ENCODE measurements at places on chromosomes 3 and 15.

- DNase-seq: no peak
Observed at GRCh38 chr3:123635717-123636116, 50.9 kb upstream of the HACD2 start.

- no peak for DNase-seq
Observed at GRCh38 chr3:156599089-156599874, 44.4 kb upstream of the SSR3 start.

GRCh38 chr15:65411465-65412071 lies 11.2 kb downstream of the IGDCC4 start:
- no peak for DNase-seq

- no peak for DNase-seq
Observed at GRCh38 chr15:29070471-29071231, 184.9 kb downstream of the APBA2 start.

GRCh38 chr3:30628205-30628900 lies 22.0 kb downstream of the TGFBR2 start:
- DNase-seq: no peak

DNA sequence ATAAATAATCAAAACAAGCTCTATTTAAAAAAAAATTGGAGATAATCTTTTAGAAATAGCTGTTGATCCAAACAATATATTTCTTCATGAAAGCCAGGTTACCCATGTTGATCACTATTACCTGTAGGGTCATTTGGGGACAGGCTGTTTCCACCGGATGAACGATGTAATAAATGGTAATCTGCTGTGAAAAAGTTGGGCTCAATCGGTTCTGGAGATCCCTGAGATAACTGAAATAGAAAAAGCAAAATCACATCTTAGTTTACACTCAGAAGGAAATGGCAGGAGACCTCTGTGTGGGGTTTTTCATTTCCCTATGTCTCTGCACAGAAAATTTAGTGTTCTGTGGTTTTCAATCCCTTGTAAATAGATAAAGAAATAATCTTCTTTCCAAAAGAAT lies 249.5 kb downstream of the NEK10 start:
- DNase-seq: no peak

DNA sequence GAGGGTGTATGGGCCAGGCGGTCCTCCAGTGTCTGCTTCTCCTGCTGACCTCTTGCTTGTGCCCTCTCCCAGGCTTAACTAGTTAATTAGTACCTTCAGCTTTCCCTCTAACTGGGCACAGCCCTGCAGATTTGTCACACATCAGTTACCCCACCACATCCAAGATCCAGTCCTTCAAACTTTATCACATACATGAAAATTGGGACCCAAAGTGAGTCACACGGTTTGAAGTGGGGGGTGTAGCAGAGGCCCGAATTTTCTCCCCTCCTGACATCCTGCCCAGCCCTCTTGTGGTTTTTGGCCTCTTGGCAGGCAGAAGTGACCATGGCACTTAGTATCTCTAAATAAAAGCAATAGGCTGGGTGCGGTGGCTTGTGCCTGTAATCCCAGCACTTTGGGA lies 3.9 kb downstream of the MAPKAPK3 start:
- DNase-seq: no peak

DNA sequence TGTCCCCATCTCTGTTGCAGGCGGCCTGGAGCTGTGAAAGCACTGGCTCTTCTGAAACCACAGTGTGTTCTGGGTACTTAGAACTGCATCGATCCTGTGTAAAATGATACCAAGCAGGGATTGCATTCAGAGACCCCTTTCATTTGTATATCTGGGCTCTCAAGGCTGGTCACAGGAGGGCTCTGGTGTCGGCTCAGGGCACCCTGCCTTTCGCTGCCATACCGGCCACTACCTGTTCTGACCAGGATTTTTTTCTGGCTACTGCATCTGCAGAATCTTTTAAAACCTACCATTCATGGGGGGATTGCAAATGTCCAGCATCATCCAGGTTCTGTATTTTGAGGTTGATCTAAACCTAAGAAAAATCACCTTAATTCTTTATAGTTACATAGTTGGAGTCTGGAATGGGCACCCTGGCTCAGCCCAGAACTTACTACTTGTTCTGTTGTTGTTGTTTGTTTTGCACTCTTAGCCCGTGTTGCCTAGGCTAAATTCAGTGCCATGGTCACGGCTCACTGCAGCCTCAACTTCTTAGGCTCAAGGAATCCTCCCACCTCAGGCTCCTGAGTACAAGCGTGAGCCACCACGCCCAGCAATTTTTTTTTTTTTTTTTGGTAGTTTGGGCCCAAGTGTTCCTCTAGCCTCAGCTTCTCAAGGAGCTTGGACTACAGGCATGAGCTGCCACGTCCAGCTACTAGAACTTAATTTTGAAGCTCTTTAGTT lies 52.7 kb downstream of the TRIM71 start:
- no peak for DNase-seq

DNA sequence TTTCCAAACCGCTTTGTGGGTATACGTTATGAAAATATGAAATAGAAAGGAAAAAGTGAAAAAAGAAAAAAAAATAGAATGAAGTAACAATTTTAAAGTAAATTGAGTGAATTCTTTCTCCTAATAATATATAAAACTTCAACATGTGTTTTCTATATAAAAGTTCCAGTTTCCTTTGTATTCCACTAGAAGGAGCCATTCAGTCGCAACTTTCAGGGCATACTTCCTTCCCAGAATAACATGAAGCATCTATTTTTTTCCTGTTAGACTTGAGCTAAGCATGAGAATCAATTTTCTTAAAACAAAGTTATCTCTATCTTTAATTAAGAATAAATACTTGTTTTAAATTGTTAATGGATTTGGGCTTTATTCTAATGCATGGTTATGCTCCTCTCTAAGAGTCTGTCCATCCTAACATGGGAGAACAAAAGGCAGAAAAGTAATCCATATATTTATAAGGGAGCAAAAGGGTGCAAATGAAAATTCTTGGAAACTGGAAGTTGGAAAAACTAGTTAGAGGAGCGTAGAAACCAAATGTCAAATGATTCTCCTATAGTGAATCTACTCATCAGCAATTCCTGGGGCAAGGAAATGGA lies 16.0 kb upstream of the VGLL3 start:
- no peak for DNase-seq

- no peak for DNase-seq
Observed at GRCh38 chr15:31385736-31386135, 59.1 kb downstream of the KLF13 start.

DNA sequence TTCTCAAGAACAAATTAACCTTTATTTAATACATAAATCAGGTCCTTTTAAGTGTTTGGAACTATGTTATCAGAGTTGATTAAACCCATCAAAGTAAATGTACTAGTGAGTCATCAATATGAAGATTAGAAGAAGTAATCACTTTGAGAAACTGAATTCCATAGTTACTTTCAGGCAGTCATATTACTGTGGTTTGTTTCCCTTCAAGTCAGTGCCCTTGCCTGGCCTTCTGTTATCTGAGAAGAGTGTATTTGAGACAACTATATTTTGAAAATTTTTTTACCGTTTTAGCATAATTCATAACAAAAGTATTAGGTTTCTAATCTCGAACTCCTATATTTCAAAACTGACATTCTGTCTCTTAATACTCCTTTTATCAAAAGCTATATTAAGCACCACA lies 73.6 kb downstream of the GMPS start:
- DNase-seq: no peak

DNA sequence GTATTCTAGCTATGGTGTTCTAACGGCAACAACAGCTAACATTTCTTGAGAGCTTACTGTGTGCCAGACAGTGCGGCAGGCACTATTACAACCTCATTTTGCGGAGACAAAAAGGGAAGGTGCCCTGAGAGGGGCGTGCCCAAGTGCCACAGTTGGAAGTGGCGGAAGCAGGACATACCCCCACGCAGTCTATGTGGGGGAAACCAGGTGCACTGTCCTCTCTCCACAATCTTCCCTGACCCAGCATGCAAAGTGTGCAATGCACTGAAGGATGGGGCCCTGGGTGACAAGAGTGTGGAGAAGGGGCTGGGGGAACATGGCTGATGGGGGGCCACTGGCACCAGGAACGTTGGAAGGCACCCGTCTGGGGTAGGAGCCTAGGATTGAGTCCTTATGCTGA lies 8.6 kb downstream of the ANP32A start:
- no peak for DNase-seq

DNA sequence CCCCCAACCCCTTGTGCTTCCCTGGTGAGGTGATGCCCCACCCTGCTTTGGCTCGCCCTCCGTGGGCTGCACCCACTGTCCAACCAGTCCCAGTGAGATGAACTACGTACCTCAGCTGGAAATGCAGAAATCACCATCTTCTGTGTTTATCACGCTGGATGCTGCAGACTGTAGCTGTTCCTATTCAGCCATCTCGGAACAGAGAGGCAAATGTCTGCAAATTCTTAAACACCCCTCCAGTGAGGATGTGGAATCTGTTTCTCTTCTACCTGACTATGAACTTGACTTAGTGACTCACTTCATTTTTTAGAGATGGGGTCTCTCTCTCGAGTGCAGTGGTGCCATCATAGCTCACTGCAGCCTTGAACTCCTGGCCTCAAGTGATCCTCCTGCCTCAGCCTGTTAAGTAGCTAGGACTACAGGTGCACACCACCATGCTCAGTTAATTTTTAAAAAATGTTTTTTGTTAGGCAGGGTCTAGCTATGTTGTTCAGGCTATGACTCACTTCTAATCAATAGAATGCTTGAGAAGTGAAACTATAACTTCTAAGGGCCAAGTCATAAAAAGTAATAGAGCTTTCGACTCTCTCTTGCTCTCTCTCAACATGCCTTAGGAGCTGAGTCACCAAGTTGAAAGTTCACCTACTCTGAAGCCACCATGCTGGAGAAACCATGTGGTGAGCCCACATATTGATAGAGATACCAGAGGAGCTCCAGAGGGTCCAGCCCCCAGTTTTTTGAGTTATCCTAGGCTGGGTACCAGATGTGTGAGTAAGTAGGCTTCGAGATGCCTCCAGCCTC lies 11.5 kb upstream of the PARP14 start:
- DNase-seq: no peak
